ENCODE measurements at places on chromosomes 7 and 10. TPM values are rescaled to one million over a fixed set of nuclear protein-coding genes. Genes with fewer than 3 reads are reported as not detected.

The OPALIN gene
- not detected for total RNA-seq

The ZNF727 gene
- not detected for total RNA-seq

DNA sequence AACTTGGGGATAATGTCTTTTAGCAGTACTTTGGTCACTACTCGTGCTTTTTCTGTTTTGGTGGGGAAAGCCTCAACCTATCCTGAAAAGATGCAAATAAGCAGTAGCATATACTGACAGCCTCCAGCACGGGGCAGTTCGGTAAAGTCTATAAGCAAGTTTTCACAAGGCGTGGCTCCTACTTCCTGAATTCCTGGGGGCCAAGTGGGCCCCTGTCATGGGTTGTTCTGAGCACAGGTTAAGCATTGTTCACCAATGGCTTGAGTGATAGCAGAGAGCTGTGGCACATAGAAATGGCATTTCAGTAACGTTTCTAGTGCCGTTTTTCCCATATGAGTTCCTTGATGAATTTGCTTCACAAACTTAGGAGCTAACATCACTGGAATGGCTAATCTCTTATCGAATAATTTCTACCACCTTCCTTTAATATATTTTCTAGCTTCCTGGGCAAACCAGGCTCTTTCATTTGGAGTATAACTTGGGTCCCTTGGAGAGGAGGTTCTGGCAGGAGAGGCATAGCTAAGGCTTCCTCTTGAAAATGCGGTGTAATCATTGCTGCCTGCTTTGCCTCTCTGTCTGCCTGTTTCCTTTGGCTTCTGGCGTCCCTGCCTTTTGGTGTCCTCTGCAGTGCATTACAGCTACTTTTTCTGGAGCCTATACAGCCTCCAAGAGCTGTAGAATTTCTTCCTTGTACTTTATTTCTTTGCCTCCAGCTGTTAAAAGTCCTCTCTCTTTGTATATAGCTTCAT lies 11.7 kb upstream of the ZNF239 start:
- DNase-seq, result peak; percentile 30

DNA sequence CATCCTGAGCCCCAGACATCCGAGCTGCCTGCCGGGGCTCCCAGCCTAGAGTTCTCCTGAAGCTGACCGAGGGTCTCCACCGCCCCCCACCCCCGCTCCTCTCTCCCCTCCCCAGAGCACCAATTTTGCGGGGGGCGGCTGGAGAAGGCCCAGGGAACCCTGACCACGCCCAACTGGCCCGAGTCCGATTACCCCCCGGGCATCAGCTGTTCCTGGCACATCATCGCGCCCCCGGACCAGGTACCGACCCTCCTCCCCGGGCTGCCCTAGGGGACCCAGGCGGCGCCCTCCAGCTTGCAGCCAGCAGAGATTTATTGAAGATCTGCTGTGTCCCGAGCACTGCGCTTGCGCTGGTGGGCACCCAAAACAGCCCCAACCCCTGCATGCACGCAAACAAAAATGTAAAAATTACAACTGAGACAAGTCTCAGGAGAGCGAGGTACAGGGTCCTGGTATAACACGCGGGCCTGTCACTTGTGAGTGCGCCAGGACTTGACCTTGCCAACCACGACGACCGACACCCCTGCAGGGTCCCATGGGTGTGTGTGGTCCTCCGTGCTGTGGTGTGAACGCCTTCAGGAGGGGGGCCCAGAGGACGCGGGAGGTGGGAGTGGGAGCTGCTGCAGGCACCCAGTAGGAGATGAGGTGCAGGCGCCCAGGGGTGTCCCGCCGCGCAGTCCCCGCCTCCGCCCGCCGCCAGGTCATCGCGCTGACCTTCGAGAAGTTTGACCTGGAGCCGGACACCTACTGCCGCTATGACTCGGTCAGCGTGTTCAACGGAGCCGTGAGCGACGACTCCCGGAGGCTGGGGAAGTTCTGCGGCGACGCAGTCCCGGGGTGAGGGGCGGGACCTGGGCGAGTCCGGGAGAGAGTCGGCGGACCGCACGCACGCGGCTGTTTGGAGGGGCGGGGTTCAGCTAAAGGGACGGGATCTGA lies 3.1 kb downstream of the PCOLCE start:
- peak; percentile 35 for DNase-seq

GRCh38 chr10:71225291-71226058 lies 13.1 kb downstream of the UNC5B start:
- DNase-seq, result no peak

All from PC-3 (cell line).